ENCODE measurements at places on chromosomes 16 and 17.

DNA sequence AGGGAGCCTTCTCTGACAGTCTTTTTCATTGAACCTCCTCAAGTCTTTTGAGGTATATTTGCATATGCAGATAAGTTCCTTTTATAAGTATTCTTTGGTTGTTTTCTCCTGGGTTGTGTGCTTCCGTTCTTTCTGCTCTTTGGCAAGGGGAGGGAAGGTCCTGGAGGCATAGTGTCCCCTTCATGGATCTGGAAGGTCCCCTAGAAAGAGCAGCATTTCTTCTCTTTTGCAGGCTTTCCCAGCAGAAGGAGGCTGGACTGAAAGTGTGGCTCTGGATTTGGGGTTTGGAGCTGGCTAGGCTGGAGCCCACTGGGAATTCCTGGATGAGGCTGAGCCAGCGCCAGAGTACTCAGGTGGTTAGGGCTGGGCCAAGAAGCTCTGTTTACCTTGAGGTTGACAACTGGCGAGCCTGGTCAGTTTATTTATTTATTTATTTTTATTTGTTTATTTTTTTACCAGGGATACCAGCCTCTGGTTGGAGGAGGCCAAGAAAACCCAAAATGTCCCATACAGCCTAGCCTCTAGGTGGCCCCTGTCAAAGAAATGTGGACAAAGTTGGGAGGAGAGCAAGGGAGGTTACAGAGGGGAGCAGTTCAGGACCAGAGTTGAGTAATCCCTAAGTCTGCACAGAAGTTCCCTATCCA lies 5.4 kb upstream of the TOP2A start:
- DNase-seq = no peak

- DNase-seq = no peak
These were observed 11.4 kb upstream of the ITPRIPL2 start for GRCh38 chr16:19102187-19102872.

- DNase-seq = no peak
These were observed 3.1 kb downstream of the NATD1 start for GRCh38 chr17:21249920-21250703.

DNA sequence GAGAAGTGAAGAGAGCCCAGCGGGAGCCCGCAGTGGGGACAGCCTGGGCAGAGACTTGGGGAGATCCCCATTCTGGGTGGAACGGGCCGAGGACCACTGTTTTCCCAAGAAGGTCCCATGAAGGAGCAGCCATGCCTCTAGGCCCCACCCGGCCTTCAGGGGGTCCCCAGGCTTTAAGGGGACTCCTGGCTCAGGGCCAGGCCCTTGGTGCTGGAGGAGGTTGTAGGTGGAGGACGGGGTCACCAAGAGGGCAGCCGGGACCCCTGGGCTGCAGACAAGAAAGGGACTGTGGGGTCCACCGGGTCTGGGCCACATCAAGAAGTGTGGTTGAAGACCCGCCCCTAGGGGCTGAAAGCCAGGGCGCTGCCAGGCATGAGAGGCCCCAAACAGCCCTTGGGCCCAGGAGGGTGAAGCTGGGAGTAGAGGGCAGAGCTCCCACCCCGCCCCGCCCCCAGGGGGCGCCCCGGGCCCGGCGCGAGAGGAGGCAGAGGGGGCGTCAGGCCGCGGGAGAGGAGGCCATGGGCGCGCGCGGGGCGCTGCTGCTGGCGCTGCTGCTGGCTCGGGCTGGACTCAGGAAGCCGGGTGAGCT lies at the start of gene PRSS21:
PRSS21 (plus strand) TSS at position 487 of the 589 bp plus-strand sequence; CDS start at position 519, 32 bp downstream.
- DNase-seq = peak; percentile 42

DNA sequence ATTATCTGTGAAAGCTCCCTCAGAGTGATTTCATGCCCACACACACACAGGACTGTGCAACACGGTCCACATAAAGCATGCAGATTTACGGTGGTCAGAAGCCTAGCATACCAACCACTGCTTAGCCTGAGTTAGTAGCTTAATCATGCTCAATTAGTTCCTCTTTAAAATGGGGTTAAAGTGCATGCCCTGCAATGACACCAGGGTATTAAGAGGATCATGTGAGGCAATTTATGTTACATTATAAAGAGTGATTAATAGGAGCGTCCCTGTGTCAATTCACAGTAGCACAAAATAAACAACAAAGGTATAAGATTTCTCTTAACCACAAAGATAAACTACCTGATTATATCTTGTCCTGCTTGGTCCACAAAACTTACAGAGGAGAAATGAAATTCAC lies 39.8 kb downstream of the C17orf67 start:
- DNase-seq = peak; percentile 17

GRCh38 chr17:7014995-7015958 lies 2.9 kb downstream of the RNASEK start:
- peak; percentile 92 for DNase-seq

DNA sequence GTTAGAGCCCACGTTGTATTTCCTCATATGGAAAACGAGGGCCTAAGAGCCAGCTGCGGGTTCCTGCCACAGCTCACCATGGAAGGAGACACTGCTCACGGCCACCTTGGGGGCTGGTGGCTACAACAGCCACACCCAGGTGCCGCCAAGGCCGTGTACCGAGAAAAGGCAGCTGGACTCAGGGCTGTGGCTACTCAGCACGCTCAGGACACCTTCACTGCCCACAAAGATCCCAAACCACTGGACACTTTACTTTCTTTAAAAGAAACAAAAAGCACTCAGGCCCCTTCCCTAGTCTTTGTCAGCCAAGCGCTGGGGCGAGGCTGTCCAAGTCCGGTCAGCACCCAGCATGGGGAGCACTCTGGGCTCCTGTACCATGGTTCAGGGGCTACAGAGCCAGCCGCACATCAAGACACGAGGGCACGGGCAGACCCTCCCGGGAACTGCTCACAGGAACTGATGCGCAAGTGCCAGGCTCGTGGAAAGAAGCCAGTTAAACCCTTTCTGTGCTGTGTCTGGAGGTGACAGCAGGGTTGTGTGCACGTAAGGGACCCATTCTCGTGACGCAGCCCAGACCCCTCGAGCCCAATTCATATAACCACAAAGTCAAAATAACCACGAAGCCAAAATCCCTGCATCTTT lies 18.5 kb downstream of the SLC16A3 start:
- DNase-seq = no peak

DNA sequence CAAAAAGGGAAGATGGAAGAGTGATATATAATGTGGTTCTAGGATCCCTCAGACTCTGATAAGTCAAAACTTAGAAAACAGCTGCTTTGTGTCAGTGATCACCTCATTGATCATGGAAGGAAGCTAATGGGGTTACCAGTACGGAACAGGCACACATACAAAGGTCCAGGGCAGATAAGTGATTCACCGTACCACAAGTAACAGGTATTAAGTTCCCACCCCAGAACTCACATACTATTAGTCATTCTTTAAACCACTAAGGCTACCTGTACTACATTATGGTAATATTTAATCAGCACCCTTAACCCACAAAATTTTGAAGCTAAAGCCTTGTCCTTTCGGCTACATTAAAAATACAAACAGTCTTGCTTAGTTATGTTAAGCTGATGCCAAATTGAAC lies 17.4 kb downstream of the RNF43 start:
- DNase-seq = no peak

- DNase-seq = no peak
These were observed 2.9 kb downstream of the ABCC1 start for GRCh38 chr16:15952265-15952711.

GRCh38 chr17:27526604-27527002 lies 70.4 kb downstream of the KSR1 start:
- DNase-seq = peak; percentile 10

DNA sequence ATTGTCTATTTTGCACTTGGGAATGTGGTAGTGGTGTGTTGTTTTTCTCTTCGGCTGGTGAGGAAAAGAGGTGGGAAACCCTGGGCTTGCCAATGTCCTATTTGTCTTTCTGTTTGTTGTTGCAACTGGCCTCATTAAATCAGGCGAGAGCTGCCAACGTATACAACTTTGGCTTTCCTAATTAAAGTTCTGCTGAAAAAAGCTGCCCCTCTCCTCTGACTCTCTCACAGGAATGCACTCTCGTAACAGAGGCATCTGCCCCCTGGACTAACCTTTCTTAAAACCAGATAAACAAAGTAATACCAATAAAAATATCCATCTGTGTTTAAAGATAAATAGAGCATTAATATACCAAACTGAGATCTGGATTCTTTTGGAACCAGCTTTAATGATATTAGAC lies 7.8 kb downstream of the CDRT15 start:
- DNase-seq = no peak

DNA sequence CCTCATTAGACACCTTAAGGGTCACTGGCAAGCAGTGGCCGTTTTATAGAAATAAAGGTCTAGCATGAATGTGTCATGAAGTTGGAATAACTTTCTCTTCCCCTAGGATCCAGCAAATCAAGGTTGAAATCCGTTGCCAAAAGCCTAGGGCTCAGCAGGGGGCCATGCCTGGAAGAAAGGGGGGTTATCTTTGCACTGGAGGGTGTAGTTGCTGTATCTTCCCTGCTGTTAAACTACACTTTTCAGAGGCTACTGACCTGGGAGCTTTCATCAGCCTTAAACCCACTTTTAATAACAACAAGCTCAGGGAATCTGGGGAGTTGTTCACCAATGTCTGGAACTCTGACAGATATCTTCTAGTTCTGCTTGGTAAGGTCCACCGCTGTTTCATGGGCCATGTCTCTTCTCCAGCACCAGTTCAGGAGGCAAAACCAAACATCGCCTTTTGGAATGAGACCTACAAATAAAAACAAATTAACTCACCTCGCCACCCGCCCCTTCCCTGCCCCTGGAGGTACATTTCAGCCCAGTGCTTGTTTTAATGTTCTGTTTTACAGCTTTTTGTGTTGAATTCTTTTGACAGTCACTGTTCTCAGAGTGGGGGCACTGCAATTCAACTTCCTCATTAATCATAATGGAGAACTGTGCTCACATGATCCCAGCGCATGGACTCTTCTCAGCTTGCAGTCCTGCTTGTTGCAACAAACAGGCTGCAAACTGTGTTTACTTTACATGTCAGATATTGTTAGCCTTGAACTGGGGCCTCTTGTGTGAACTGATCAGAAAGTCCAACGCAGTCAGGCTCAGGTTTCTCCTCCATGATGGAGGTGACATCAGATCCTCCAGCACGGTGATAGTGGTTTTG lies 508.7 kb downstream of the KCNJ2 start:
- no peak for DNase-seq

DNA sequence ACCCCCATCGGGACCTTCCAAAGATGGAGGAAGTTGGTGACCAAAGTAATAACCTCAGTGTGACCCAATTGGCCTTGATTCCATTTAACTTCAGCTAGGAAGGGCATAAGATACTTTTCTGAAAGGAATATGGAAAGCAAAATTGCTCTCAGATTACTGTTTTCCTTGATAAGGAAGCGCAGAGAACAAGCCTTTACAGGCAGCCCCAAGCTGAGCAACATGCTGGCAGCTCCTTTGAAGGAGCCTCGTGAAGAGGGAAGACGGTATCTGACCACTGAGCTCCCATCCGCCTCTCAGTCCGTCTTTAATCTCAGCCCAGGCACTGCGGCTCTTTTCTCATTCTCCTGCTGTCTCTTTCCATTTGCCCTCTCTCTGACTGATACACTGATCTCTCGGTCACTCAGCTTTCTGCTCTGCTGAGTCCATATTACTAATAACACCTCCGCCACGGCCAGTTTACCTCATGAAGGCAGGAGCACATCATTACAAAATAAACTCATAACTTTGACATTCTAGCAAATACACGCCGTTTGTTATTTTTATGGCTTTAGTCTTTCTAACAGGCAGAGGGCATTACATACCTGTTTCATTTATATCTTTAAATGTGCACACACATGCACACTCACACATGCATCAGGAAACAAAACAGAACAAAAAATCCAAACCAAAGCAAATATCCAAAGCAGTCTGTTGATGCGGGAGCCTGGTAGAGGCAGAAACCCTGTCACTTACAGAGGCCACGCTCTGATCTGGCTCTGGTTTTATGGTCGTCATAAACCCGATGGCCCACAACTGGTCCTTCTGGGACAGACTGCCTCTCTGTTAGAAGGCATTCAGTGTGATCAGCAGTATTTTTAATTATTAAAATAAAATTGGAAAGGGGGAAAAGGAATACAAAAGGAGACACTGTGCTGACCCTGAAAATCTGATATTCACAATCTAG lies 183.2 kb downstream of the AATF start:
- DNase-seq = no peak

DNA sequence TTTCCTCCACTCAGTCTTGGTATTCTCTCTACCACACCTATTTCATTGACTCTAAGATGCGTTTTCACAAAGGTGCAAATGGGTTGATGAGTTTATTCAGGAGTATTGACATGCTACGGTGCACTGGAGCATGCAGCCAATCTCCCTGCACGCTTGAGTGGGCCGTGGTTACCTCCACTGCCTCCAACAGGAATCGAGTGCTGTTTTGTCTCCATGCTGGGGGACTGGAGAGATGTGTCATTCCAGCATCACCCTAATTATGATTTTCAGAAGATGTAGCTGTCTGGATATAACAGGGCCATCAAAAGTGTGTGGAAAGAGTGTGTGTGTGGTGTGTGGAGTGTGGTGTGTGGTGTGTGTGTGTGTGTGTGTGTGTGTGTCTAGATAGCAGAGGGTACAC lies 351.6 kb upstream of the ZFHX3 start:
- DNase-seq = no peak

DNA sequence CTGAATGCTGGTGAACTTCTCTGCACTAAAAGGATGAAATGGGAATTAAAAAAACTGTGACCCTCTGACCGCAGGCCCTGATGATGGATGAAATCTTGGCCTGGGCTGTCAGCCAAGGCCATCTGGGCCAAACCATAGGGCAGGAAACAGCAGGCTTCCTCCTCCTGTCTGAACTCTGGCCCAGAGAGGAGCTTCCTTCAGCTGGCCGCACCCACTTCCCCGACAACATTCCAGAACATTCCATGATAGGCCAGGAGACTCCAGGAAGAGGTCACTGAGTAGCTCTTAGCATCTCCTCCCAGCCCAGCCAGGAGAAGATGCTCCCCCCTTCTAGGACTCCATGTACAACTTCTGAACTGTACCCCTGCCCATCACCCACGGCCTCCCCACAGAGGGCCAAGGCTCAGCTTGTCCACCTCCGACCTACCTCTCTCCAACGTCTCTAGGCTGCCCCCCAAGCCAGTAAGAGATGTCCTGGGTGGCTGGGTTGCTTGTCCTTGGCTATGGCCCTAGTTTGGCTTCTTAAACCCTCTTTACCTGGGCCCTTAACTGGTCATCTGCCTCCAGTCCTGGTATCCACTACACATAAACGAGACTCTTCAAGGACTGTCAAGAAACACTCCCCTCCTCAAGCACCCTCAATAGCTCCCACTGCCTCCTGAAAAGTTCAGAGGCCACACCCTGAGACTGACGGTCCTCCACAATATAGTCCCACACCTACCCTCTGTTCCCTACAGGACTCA lies 1.7 kb downstream of the RPH3AL start:
- DNase-seq = no peak

GRCh38 chr17:78873519-78874340 lies 29.3 kb downstream of the CEP295NL start:
- no peak for DNase-seq

- DNase-seq = no peak
These were observed 332.0 kb downstream of the BCAS3 start for GRCh38 chr17:61009663-61010062.

DNA sequence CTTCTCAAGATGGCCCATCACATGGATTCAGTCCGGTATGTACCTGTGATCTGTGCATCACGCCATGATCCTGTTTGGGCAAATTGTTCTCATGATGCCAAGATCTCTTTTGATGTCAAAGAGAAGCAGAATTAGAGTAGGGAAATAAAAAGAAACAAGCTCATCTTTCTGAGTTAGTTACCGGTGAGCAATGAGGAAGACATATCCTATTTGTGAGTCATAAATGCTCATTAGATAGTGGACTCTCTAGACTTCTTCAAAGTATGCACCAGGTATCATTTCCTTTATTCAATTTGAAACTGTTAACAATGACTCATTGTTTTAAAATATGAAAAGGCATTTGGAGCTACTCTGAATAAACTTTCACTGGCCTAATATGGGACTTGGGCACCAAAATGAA lies 8.0 kb upstream of the KRTAP4-12 start:
- DNase-seq = no peak

Data from CD4-positive, alpha-beta T cell treated with Interleukin-1 beta for 1 hour (primary cell).